ENCODE measurements at places on chromosomes 7 and 10.

DNA sequence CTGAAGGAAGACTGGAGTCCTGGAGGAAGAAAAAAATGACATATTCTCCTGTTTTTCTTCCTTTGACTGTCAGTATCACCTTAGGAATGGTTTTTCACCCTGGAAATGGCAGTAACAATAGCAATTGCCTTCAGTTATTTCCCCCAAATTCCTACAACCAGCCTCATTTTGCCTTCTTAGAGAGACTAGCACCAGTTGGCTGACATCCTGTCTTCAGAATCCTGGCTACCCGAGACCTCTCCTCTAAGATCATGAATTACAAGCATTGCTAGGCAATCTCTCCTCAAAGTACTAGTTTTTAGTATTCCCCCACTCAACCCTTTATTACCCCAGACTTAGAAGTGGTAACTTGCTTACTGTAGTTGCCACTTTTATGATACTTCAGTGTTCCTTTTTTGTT lies 53.4 kb downstream of the TAS2R16 start:
- no peak for DNase-seq

- no peak for DNase-seq
Measured at GRCh38 chr7:69489533-69489932, 108.7 kb upstream of the AUTS2 start.

DNA sequence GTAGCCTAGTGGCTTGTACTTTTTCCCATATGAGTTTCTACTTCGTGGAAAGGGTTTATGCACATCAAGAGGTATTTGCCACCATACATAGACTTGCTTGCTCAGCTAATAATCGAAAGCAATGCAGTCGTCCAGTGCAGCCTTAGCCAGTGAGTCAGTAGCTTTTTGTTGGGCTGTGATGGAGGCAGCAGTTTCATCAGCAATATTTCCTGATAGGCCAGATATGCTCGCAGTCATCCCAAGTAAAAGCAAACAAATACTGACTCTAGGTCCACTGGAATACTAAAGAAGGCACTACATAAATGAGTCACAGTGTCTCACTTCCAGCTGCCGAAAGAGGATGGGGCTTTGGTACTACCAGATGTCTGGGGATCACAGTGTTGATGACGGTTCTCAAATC lies 2.1 kb upstream of the BNIP3 start:
- no peak for DNase-seq

GRCh38 chr7:105988276-105988675 lies 25.2 kb downstream of the CDHR3 start:
- no peak for DNase-seq

- no peak for DNase-seq
Measured at GRCh38 chr10:15595260-15595659, 124.5 kb downstream of the ITGA8 start.
